Activated T-cell treated with anti-CD3 and anti-CD28 coated beads, Interleukin-2, amount 50 U/mL, for 4 hours (primary cell): ENCODE measurements at places on chromosomes 2 and 18. TPM values are rescaled to one million over a fixed set of nuclear protein-coding genes. Genes with fewer than 3 reads are reported as not detected.

- no peak for DNase-seq
These were observed 24.3 kb upstream of the TFCP2L1 start for GRCh38 chr2:121309323-121309722.

- DNase-seq = no peak
These were observed 829.2 kb downstream of the ERBB4 start for GRCh38 chr2:211709389-211709788.

PTRHD1 gene
- total RNA-seq = 17.6 TPM

CCDC102B gene
- total RNA-seq = 1.5 TPM

- no peak for DNase-seq
These were observed 8.0 kb downstream of the MC5R start for GRCh38 chr18:13831864-13832508.

UGT1A8 gene
- total RNA-seq = not detected

GRCh38 chr2:37711308-37711731, 39.9 kb upstream of the CDC42EP3 start:
- no peak for DNase-seq

DNA sequence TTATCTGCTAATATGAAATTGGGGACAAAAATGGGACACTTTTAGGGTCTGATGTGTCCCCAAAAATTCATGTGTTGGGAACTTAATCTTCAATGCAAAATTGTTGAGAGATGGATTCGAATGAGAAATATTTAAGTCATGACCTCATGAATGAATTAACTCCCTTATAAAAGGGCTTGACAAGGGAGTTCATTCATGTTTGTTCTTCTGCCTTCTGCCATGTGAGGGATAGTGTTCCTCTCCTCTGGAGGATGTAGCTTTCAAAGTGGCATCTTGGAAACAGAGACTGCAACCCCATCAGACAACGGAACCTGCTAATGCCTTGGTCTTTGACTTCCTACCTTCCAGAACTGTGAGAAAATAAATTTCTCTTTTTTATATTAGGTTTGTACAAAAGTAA, 89.2 kb upstream of the LINC00305 start:
- DNase-seq = no peak

- no peak for DNase-seq
These were observed 2.8 kb upstream of the NRP2 start for GRCh38 chr2:205679410-205680009.

DNA sequence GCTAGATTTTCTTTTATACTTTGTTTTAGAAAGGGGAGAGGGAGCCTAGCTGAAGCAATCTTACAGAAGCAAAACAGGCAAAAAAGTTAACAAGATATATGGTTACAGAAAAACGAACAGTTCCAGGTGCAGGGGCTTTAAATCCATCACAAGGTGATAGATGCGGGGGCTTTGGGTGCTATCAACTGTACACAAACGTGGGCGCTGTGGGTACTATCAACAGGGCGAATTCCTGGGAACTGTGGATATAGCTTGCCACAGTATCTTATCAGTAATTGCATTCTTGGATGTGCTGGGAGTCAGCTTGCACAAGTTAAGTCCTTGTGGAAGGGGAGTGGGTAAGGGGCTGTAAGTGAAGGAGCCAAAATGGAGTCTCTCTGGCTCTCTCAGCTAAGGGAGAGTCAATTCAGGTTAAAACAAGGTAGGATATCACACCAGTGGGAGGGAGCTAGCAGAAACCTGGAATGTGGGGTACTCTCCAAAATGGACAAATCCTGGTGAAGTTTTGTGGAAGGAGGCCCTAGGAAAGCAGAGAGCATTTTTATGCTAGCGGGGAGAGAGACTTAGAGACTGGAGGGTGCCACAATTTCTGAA, 325.8 kb upstream of the SPHKAP start:
- no peak for DNase-seq

DNA sequence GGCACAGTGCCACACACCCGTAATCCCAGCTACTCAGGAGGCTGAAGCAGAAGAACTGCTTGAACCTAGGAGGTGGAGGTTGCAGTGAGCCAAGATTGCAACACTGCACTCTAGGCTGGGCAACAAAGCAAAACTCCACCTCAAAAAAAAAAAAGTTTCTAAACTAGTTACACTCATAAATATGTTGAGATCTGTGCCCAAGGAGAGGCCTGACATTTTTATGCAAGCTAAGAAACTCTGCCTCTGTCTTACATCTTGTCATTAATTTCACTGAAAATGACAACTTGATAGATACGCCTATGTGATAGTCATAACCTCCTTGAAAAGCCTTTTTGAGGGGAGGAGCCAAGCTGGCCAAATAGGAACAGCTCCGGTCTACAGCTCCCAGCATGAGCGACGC, 412.7 kb downstream of the STK39 start:
- DNase-seq = no peak

- no peak for DNase-seq
These were observed 59.7 kb downstream of the CLIP4 start for GRCh38 chr2:29174937-29175336.

DNA sequence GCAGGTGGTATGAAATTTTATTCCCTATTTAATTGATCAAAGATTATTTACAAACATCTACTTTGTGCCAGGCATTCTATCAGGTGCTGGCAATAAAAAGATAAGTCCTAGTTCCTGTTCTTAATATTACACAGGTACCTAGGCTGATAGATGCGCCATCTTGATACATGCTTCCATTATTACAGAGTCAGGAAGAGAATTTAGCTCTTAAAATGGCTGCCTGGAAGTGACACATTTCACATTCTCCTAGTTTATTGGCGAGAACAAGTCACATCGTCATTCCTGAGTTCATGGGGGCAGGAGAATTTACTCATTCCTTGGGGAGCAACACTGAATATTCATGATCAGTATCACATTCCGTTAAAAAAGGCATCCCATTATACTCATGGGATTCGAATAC, 1.1 kb upstream of the DARS1 start:
- no peak for DNase-seq

- no peak for DNase-seq
These were observed 61.0 kb downstream of the NCAPH start for GRCh38 chr2:96396602-96397001.

EVX2 gene
- not detected for total RNA-seq

GRCh38 chr2:95041824-95042442, 16.4 kb downstream of the MAL start:
- DNase-seq = no peak

DNA sequence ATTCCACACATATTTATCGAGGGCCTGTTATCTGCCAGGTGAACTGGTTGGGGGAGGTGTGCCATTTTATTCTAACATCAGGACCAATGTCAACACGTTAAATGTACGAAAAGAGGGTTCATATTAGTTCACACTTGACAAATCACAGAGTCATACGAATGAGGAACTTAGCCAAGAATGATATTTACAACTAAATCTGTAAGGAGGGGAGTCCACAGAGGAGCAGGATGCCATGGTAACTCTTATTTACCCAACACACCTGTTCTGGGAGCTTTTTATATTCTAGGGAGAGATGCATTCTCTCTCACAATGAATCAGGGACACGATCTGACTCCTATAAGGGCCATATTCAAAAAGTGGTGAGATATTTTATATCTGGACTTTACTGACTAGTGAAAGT, 144.1 kb downstream of the CDC42EP3 start:
- no peak for DNase-seq

DNA sequence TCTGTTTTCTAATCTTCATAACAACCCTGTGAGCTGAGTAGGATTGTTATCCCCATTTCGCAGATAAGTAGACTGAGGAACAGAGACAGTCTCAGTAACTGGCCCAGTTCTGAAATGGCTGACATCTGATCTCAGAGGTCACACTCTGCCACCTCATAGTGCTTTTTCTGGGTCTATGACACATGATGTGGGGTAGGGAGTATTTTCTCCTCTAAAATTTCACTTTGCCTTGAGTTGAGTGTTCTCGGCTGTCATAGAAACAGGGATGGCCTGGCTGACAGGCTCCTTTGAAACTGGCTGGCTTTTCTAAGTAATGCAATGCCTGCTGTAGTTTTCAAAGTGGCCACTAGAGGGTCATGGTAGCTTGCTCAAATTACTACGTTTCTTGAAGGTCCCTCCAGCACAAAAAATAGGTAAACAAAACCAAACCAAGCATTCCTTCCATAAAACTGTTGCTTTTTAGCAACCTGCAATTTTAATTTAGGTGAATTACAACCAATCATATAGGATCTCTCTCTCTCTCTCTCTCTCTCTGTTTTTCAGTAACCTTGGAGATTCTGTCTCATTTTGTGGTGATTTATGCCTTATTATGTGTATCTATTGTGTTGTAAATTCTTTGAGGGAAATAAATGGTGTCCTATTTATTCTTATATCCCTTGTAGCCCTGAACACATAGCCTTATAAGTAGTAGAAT, 84.2 kb upstream of the TTN start:
- DNase-seq = peak; percentile 42

- DNase-seq = no peak
These were observed 103.4 kb downstream of the MBD5 start for GRCh38 chr2:148124271-148124670.

DNA sequence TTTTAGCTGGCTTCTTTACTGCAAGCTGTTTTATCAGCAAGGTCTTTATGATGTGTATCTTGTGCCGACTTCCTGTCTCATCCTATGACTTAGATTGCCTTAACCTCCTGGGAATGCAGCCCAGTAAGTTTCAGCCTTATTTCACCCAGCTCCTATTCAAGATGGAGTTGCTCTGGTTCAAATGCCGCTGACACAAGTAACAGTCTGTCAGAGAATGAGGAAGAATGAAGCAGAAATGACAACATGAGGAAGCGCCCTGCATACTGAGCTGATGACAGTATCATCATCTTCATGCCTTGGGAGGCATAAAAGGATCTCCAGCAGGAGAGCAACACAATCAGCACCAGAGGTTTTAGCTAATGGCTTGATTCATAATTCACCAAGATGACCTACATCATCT, 309.4 kb downstream of the NBAS start:
- DNase-seq = no peak
